ENCODE measurements at places on chromosomes 2 and 18.

DNA sequence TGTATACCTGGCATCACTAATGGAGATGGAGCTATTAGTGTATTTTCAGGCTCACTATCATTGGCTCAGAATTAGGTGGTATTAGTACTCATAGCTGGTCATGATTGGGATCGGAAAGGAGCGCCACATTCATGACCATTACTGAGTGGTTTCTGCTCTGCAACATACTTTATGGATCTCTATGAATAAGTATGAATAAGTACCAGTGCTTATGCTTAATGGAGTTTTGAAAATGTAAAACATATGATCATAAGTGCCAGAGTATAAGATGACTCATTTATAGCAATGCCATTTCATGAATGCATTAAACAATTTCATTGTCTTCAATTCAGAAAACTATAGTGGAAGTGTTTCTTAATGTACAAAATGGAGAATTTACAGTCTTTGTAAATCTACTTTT is 156.7 kb downstream of the GALNT3 start:
- DNase-seq: no peak

- DNase-seq: no peak
These were observed 78.8 kb downstream of the FHOD3 start for GRCh38 chr18:36376361-36376760.

- DNase-seq: no peak
These were observed 53.9 kb downstream of the PRKRA start for GRCh38 chr2:178397002-178397605.

DNA sequence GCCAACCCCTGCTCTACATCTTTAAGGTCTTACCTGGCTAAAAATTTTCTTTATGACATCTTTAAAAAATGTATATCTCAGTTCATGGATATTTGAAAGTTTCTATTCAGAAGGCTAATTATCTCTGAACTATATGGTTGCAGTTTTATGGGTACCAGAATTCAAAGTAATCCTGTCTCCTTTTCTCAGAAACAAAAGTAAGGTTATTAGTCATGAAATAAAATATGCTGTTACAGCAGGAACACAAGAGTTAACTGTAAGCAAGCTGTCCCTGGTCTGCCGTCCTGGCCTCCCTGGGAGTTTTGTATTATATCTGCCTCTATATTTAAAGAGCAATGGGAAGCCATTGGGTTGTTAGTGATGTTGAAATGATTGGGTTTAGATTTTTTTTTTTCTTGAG is 34.0 kb downstream of the SLC4A1AP start:
- no peak for DNase-seq

- DNase-seq: no peak
These were observed 223.7 kb downstream of the ALK start for GRCh38 chr2:29697715-29698114.

DNA sequence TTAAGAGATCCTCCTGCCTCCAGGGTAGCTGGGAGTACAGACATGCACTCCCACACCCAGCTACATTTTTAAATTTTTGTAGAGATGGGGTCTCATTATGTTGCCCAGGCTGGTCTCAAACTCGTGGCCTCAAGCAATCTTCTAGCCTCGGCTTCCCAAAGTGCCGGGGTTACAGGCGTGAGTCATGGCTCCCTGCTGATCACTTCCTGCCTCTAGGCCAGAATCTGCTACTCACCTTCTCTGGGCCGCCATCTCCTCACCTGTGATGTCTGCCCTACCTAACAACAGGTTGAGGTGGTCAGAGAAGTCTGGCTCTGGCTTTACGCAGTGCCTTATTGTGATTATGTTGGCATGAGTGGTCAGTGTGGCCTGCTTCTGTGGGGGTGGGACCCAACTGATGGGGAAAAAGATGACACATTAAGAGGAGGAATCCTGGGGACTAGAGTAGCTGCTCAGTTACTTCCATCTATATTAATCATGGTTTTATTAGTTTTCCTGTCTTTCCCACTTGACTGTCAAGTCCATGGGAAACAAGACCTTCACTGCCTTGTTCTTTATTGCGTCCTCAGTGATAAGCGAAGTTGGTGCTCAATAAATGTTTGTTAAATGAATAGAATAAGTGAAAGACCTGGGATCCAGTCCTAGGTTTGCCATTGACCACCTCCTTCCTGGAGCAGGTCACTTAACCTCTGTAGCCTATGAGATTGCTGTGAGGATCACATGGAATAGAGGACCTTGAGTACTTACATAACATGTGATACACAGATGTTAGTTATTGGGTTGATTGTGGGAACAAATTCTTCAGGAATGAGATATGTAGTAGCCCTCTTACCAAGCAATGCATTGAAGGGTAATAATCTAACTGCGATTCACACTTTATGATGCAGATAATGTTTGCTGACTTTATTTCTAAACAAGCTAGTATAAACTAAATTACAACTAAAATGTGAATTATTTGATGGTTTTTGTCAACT is 15.7 kb downstream of the KCTD1 start:
- DNase-seq: no peak

DNA sequence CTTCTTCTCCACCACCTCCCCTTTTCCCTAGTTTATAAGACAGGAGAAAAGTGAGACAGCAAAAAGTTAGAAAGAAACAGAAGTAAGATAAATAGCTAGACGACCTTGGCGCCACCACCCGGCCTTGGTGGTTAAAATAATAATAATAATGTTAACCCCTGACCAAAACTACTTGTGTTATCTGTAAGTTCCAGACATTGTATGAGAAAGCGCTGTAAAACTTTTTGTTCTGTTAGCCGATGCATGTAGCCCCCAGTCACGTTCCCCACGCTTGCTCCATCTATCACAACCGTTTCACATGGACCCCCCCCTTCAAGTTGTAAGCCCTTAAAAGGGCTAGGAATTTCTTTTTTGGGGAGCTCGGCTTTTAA is 1.5 kb upstream of the BUB1 start:
- no peak for DNase-seq

DNA sequence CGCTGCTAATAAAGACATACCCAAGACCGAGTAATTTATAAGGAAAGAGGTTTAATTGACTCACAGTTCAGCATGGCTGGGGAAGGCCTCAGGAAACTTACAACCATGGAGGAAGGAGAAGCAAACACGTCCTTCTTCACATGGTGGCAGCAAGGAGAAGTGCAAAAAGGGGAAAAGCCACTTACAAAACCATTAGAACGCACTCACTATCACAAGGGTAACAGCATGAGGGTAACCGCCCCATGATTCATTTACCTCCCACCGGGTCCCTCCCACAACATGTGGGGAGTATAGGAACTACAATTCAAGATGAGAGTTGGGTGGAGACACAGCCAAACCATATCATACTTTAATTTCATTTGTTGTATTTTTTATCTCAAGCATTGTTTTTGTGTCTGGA is 67.5 kb downstream of the ATP9B start:
- DNase-seq: no peak

- DNase-seq: no peak
These were observed 101.5 kb downstream of the CPS1 start for GRCh38 chr2:210657874-210658273.

GRCh38 chr2:10909996-10910341 is 1.8 kb upstream of the KCNF1 start:
- no peak for DNase-seq

- DNase-seq: no peak
These were observed 1387.1 kb upstream of the TMEFF2 start for GRCh38 chr2:193581807-193582206.

DNA sequence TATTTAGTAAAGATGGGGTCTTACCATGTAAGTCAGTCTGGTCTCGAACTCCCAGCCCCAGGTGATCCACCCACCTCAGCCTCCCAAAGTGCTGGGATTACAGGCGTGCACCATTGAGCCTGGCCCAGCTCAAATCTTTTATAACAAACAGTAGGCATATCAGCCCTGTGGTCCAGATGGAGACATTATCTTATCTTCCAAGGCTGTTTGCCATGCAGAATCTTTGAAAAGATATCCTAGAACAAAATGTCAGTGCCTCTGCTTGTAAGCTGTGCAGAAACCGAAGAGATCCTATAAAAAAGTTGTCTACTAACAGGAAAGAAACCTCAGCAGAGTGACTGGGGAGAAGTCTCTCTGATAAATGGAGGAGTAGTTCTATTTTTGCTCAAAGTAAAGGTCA is 142.1 kb downstream of the PTH2R start:
- no peak for DNase-seq

GRCh38 chr2:231727621-231728020 is 19.3 kb downstream of the PTMA start:
- no peak for DNase-seq

DNA sequence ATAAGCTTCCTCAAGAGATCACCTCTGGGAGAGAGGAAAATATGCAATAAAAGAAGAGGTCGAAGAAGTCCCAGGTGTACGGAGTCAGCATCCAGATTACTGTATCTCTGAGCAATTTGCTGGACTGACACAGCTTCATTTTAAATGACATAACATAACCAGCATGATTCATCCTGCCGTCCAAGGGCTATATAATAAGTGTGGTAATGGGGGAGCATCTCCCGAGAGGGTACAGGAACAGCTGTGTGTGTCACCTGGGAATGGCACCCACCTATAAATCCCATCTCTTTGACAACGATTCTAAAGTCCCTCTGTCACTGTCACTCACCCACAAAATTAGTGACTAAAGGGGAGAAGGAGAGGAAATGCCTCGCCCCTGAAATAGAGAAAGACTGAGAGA is 19.3 kb upstream of the FZD7 start:
- DNase-seq: no peak

DNA sequence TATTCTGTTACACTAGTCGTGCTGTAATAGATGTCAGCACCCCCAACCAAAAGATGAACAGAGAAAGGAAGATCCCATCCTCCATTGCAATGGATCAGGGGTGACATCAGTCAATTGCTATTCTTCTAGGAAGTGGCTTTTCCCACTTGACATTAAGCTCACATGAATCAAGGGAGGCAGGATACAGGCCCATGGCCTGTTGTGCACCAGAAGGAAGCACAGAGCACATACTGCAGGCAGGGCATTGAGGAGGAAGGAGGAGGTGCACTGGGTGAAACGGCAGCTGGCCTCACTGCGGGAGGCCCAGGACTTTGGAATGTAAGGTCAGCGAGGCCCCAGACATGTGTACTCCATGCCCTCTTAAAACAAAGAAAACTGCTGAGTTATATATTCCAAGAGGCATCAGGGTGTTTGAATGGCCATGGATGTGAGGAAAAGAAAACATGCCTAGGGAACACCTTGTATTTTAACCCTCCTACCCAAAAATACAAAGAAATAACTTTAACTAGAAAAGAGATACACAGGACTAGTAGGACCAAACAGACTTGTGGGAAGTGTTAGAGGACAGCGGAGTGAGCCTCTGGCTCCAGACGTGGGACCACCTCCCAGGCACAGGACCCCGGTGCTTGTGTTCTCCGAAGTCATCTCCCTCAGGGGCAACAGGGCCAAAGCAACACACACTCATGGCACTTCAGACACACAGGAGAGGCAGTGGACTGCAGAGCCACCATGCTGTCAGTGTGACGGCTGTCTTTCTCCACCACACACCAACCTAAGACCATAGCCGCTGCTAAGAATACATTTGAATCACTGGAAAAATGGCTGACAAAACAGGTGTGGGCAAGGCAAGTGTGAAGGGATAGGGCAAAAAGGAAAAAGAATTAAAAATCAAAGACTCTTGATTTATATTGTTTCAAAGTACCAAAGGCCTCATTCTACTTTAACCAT is 51.4 kb upstream of the RIOK3 start:
- no peak for DNase-seq

- no peak for DNase-seq
These were observed 4.6 kb upstream of the SEH1L start for GRCh38 chr18:12943215-12943614.

- DNase-seq: no peak
These were observed 33.5 kb downstream of the LGALSL start for GRCh38 chr2:64487256-64488049.

GRCh38 chr2:3262437-3263388 is 114.9 kb downstream of the EIPR1 start:
- DNase-seq: no peak

GRCh38 chr2:217622205-217623060 is 380.4 kb downstream of the TNS1 start:
- DNase-seq: no peak

- DNase-seq: no peak
These were observed 5.3 kb upstream of the ASAP2 start for GRCh38 chr2:9201185-9201891.

- DNase-seq: no peak
These were observed 125.1 kb downstream of the PMAIP1 start for GRCh38 chr18:60024857-60025256.

GRCh38 chr2:16135196-16135912 is 195.0 kb downstream of the MYCN start:
- DNase-seq: no peak

- DNase-seq: no peak
These were observed 148.2 kb upstream of the GLI2 start for GRCh38 chr2:120587279-120587996.

DNA sequence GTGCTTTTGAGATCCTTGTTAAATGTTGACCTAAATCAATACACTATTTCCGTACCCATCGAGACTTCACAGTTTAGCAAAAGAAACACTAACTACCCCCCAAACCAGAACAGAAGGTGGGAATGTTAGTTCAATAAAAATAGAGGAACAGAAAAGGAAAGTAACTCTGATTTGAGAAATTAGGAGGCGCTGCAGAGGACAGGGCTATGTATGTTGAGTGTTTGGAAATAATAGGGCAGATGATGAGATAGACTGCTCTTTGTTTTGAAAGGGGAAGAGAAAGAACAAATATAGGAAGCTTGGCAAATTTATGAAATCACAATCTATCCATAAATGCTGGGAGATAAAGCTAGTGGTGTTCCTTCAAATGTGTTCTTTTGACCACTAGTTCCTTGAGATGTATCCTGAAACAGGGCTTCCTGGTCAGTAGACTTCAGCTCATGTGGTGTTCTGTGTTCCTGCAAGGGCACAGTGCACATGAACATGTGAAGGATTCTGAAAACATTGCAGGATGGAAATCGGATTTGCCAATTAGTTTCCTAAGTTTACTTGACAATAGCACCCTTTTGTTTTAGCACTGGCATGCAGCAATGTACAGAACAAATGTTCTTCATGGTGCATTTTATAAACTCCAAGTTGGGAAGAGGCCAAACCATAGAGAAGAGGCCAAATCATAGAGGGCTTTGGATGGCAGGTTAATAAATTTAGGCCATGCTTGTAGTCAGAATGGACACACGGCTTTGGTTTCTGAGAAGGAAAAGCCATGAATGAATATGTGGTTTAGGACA is 39.8 kb downstream of the RHBDD1 start:
- no peak for DNase-seq

DNA sequence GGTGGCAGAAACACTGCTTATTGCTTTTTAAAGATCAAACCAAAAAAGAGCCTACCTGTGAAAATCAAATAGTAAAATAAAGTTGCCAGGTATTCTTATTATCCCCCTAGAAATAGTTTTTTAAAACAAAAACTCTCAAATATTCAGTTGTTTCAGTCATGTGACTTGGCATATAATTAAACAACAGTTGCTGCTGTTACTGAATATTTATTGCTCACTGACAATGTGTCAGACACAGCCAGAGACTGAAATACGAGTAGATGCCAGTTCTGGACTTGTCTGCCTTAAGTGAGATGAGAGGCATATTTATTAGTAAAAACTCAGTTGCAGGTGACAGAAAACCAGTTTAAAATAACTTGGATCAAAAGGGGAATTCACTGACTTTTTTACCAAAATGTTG is 106.0 kb upstream of the RAB12 start:
- DNase-seq: no peak

GRCh38 chr2:104447831-104448434 is 406.0 kb upstream of the POU3F3 start:
- DNase-seq: no peak

- no peak for DNase-seq
These were observed 12.2 kb downstream of the CCDC68 start for GRCh38 chr18:54947091-54947490.

GRCh38 chr18:47689371-47689770 is 241.1 kb downstream of the SMAD2 start:
- no peak for DNase-seq

GRCh38 chr2:32617599-32618189 is 10.2 kb upstream of the TTC27 start:
- DNase-seq: no peak

Data from activated T-cell treated with anti-CD3 and anti-CD28 coated beads for 4 hours (primary cell).